ENCODE measurements at places on chromosomes 16 and 17. TPM values are rescaled to one million over a fixed set of nuclear protein-coding genes. Genes with fewer than 3 reads are reported as not detected.
A peak's percentile ranks its signal among the peaks of the same experiment; 100 is the strongest.

- H3K36me3 ChIP-seq, result no peaks in the 10 kb centered on the region
Observed at GRCh38 chr17:50902372-50903353, 36.5 kb upstream of the TOB1 start.

- H3K4me1 ChIP-seq, result no peaks in the 10 kb centered on the region
- no peak overlapping the region for H3K4me3 ChIP-seq
- H3K27me3 ChIP-seq, result no peaks in the 10 kb centered on the region
Observed at GRCh38 chr17:60252459-60252858, 102.7 kb downstream of the CA4 start.

DNA sequence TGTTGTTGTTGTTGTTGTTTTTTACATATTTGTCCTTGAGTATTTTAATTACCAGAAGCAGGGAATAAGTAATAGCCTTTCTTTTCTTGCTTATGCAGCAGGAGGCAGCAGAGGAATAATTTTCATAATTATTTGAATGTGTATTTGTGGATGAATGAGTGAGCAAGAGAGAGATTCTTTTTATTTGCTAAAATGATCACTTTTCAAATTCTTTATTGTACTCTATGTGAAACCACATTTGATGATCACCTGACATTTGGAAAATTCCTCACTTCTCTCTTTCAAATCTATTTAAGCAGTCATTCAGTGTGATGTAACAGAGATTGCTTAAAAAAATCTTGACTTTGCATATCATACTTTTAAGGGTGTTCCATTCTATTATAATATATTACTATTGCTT is 223.6 kb downstream of the BCAS3 start:
- H3K36me3 ChIP-seq, result peaks cover 17% of the 10 kb centered on the region
- H3K27me3 ChIP-seq, result no peaks in the 10 kb centered on the region
- H3K4me3 ChIP-seq, result no peak overlapping the region

GRCh38 chr16:57167538-57167937 is 18.3 kb downstream of the PSME3IP1 start:
- H3K27me3 ChIP-seq, result no peaks in the 10 kb centered on the region
- no peak overlapping the region for H3K27ac ChIP-seq
- H3K4me3 ChIP-seq, result no peak overlapping the region
- peaks cover 5% of the 10 kb centered on the region for H3K4me1 ChIP-seq

- H3K4me3 ChIP-seq, result no peak overlapping the region
- peaks cover 5% of the 10 kb centered on the region for H3K27me3 ChIP-seq
- peaks cover 37% of the 10 kb centered on the region for H3K4me1 ChIP-seq
- peaks cover 10% of the 10 kb centered on the region for H3K36me3 ChIP-seq
- DNase-seq, result no peak
Observed at GRCh38 chr16:72848759-72849664, 198.9 kb downstream of the ZFHX3 start.

- H3K36me3 ChIP-seq, result no peaks in the 10 kb centered on the region
- no peak overlapping the region for H3K27ac ChIP-seq
- peak overlapping the region; percentile 66 for H3K4me3 ChIP-seq
- DNase-seq, result no peak
- H3K4me1 ChIP-seq, result peaks cover 6% of the 10 kb centered on the region
- H3K27me3 ChIP-seq, result no peaks in the 10 kb centered on the region
Observed at GRCh38 chr16:15649727-15650018, 372 bp upstream of the NDE1 start.

DNA sequence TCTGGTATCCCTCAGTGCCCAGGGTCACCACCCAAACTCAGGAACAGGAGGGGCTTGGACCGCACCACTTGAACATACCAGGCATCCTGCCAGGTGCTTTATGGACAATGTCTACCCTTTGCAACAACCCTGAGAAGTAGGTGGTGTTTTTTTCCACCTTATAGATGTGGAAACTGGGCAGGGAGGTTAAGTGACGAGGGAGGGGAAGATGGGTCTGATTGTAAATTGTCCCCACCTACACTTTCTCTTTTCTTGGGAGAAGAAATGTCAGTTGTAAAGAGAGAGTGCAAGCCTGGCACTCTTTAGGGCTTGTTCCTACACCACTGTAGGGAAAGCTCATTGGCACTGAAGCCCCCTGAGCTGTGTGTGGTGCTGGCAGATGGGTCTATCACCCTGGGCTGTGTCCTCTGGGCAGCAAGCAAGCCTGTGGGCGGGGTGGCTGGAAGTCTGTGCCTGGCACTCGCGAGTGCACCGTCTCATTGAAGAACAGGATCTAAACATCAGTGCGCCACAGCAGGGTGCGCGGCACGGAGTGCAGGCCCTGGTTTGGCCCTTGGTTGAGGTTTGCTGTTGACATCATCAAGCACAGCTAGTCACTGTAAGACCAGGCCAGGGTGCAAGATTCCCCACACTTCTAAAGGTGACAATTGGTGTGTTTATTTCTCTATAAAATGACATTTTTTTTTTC is 15.1 kb downstream of the NOD2 start:
- H3K27ac ChIP-seq, result no peak overlapping the region
- H3K4me3 ChIP-seq, result no peak overlapping the region
- no peak for DNase-seq
- peaks cover 5% of the 10 kb centered on the region for H3K36me3 ChIP-seq

DNA sequence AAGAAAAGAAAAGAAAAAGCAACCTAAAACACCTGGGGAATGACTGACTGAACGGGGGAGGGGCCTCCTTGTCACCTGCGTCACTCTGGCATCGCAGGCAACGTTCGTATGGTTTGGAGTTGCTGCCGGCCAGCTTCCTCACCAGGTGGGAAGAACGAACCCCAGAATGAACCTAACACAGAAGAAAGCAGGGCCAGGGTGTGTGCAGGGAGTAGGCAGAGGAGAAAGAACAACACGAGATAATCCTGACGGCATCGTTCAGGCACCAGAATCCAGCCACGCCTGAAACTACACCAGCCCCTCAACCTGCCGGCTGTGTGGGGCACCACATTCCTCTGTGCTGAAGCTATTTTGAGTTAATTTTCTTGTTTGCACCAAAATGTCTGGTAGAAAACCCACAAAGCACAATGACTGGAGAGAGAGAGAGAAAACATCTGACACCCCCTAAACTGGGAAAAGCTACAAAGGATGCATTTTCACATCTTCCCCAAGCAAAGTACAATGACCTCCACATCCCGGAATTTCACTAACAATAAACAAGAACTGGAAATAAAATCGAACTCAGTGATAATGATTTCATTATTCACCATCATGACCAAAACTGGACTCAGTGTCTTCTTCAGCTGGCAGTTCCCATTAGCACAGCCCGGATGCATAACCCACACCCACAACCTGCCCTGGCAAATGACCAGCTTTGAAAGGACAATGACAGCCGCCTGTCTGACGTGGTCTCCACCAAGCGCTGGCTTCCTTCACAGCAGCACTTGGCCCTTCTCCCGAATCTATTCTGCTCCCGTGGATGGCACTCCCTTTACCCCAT is 23.6 kb downstream of the RAB40B start:
- DNase-seq, result no peak
- no peak overlapping the region for H3K4me3 ChIP-seq
- no peaks in the 10 kb centered on the region for H3K36me3 ChIP-seq
- H3K27me3 ChIP-seq, result no peaks in the 10 kb centered on the region
- peak overlapping the region; percentile 0 for H3K27ac ChIP-seq

DNA sequence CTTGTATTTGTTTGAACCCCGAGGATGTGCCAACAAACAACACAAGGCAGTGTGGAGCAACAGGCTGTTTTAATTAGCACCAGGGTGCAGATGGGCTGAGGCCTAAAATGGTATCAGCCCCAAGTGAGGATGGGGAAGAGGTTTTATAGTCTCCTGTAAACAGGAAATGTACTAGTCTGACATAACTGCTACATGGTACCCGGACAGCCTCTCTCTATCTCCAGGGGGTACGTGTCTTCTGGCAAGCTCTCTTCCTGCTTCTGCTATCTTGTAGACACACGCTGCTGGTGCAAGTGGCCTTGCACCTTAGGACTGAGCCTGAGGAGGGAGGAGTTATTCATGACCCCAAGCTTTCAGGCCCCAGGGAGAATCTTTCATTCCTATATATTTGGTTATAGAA is 2451.0 kb downstream of the TP53TG3F start:
- no peak overlapping the region for H3K4me3 ChIP-seq
- no peaks in the 10 kb centered on the region for H3K4me1 ChIP-seq
- H3K27me3 ChIP-seq, result no peaks in the 10 kb centered on the region
- DNase-seq, result no peak
- H3K36me3 ChIP-seq, result peaks cover 11% of the 10 kb centered on the region

GRCh38 chr16:74999219-74999608 is 390 bp downstream of the ZNRF1 start:
- peak; percentile 20 for DNase-seq
- H3K4me3 ChIP-seq, result peak overlapping the region; percentile 80
- H3K27me3 ChIP-seq, result no peaks in the 10 kb centered on the region
- H3K27ac ChIP-seq, result peak overlapping the region; percentile 85

DNA sequence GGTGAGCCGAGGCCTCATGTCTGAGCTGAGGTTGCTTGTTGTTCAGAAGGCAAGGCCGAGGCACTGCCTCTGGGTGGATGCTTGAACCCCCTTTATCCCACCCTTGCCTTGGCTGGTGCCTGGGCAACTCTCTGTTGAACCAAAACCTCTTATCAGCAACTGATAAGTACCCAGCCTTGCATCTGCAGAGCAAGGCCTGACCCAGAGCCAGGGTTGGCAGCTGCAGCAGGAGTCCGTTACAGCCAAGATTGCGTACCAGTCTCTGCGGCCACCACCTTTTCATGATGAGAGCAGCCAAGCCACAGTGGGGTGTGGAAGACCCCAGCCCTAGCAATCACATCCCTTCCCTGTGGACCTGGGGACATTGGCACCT is 118.3 kb downstream of the RAB11FIP4 start:
- H3K27me3 ChIP-seq, result no peaks in the 10 kb centered on the region
- no peak overlapping the region for H3K4me3 ChIP-seq
- H3K36me3 ChIP-seq, result no peaks in the 10 kb centered on the region
- peaks cover 14% of the 10 kb centered on the region for H3K4me1 ChIP-seq
- no peak overlapping the region for H3K27ac ChIP-seq

- peak overlapping the region; percentile 41 for H3K27ac ChIP-seq
- no peak overlapping the region for H3K4me3 ChIP-seq
- H3K36me3 ChIP-seq, result peaks cover 4% of the 10 kb centered on the region
- no peak for DNase-seq
- H3K27me3 ChIP-seq, result no peaks in the 10 kb centered on the region
Observed at GRCh38 chr16:48536614-48537200, 73.3 kb downstream of the N4BP1 start.

DNA sequence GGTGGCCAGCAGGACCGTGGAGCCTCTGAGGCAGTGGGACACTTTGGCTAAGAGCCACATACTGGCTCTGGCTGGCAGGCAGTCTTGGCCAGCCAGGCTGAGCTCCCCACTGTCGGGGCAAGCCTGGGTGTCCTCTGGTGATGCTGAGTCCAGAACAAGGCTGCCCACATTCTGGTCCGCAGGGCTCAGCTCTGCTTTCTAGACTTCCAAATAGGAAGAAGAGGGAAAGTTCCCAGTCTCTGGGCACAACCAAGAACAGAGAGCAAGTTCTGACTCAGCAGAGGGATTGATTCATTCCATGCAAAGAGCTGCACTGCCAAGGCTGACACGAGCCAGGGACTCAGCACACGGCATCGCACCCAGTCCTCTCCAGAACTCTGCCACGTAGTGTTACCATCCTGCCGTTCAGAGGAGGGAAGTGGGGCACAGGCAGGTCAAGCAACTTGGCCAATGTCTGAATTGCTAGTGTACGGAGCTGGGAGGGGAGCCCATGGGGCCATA is 58.9 kb downstream of the NOS2 start:
- DNase-seq, result no peak
- H3K27me3 ChIP-seq, result no peaks in the 10 kb centered on the region
- H3K27ac ChIP-seq, result no peak overlapping the region
- H3K36me3 ChIP-seq, result no peaks in the 10 kb centered on the region

DNA sequence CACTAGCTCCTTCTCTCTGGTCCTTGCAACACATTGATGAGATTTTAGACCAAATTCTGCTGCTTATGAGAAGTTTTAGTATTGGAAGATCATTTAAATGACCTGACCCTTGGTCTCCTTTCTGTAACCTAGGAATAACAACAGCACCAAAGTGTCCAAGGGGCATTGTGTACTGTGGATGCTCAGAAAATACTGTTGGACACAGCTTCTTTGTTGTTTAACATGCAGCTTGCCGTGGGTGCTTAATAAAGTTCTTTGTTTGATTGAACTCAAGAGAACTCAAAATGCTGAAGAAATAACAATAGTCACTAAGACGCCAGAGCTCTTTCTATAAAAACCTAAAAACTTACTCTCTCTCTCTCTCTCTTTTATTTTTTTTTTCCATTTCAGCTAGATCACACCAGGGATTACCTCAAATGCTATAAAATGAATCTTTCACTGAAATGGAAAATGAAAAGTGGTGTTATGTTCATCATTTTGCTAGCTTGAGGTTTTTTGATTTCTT is 548.9 kb upstream of the CDH8 start:
- peaks cover 13% of the 10 kb centered on the region for H3K4me1 ChIP-seq
- H3K27ac ChIP-seq, result no peak overlapping the region
- H3K36me3 ChIP-seq, result no peaks in the 10 kb centered on the region
- H3K27me3 ChIP-seq, result no peaks in the 10 kb centered on the region
- H3K4me3 ChIP-seq, result no peak overlapping the region
- DNase-seq, result no peak

DNA sequence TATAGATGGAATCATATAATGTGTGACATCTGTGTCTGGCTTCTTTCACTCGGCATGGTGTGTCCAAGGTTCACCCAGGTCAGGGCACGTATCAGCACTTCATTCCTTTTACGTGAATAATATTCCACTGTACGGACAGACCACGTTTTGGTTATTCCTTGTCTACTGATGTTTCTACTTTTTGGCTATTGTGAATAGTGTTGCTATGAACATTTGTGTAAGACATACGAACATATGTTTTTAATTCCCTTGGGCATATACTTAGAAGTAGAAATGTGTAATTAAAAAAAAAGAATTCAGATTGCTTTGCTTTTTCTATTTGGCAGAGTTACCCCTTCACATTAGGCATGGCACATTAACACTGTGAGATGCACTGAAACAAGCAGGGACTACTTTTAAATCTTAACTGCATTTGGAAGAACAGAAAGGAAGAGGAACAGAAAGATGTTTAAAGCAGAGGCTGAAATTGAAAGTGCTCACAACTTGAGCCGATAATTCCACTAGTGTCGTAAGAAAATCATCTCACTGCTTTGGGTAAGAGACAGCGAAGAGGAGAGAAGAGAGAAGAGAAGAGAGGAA is 105.3 kb downstream of the VPS53 start:
- H3K4me1 ChIP-seq, result no peaks in the 10 kb centered on the region
- no peak for DNase-seq
- no peak overlapping the region for H3K27ac ChIP-seq
- peaks cover 4% of the 10 kb centered on the region for H3K36me3 ChIP-seq
- no peak overlapping the region for H3K4me3 ChIP-seq

The TM4SF5 gene
- 0.44 TPM for total RNA-seq

The SULT1A2 gene
- total RNA-seq, result 3.2 TPM

The LIMD2 gene
- 109 TPM for total RNA-seq

The RNU2-1 gene
- total RNA-seq, result 7,668 TPM

The SLC47A1 gene
- total RNA-seq, result 2.3 TPM

The TBC1D3D gene
- 1.2 TPM for total RNA-seq

The PLXDC1 gene
- total RNA-seq, result 3.7 TPM
